ENCODE measurements at places on chromosomes 2 and 18.

- no peak for DNase-seq
These were observed 476.1 kb upstream of the SOX11 start for GRCh38 chr2:5215989-5216607.

DNA sequence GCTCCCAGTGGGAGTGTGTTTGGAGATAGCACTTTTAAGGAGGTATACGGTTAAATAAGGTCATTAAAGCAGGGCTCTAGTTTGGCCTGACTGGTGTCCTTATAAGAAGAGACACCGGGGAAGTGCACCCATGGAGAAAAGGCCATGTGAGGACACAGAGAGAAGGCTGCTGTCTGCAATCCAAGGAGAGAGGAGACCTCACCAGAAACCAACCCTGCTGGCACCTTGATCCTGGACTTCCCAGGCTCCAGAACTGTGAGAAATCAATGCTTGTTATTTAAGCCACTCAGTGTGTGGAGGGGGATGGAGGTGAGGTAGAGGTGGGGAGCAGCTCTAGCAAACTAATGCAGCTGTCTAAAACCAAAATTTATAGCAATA, 62.0 kb downstream of the RPL31 start:
- no peak for DNase-seq

DNA sequence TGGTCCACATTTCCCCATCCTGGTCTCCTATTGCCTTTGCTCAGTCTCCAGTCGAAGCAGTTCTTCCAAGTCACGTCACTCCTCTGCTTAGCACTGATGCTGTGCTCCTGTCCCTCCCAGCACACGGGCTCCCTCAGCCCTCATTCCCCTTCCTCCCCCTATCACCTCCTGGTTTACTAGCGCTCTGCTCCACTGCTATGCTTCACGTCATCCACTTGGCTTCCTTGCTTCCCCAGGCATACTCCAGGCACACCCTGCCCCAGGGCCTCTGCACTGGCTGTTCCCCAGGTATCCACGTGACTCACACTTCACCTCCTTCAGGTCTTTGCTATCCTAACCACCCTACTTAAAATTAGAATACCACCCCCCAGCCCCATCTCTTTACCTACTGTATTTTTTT, 269.3 kb downstream of the GLI2 start:
- no peak for DNase-seq

GRCh38 chr2:58266211-58266610, 25.1 kb upstream of the FANCL start:
- no peak for DNase-seq

- DNase-seq: peak; percentile 60
These were observed 34.0 kb downstream of the UXS1 start for GRCh38 chr2:106159866-106160785.

DNA sequence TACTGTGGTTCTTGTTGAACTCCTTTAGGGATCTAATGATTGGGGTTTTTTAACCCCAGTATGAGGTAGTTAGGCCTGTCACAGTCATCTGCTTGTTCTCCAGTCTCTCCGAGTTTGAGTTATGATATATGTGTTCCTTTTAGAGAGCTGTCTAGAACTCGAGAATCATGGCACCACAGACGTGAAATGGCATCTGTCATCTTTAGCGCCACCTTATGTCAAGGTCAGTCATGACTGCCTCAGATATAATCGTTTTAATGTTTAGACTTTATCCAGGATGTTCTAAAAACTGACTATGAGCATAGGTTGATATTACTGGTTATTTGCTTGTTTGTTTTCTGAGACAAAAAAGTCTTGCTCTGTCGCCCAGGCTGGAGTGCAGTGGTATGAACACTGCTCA, 112.2 kb downstream of the CEP192 start:
- DNase-seq: no peak

GRCh38 chr18:62324181-62324828, 805 bp upstream of the TNFRSF11A start:
- DNase-seq: no peak

GRCh38 chr2:20766798-20767644, 55.9 kb downstream of the LDAH start:
- DNase-seq: no peak

- DNase-seq: no peak
These were observed 150.4 kb downstream of the HDAC4 start for GRCh38 chr2:239250216-239251081.

DNA sequence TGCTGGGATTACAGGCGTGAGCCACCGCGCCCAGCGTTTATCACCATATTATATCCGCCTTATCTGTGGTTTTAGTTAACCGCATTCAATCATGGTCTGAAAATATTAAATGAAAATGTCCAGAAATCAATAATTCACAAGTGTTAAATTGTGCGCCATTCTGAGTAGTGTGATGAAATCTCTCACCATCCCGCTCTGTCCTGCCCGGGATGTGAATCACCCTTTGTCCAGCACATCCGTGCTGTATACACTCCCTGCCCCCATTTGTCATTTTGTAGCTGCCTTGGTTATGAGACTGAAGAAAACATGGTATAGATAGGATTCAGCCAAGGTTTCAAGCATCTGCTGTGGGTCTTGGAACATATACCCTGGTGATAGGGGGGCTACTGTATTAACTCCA, 70.7 kb downstream of the TIMM21 start:
- no peak for DNase-seq

DNA sequence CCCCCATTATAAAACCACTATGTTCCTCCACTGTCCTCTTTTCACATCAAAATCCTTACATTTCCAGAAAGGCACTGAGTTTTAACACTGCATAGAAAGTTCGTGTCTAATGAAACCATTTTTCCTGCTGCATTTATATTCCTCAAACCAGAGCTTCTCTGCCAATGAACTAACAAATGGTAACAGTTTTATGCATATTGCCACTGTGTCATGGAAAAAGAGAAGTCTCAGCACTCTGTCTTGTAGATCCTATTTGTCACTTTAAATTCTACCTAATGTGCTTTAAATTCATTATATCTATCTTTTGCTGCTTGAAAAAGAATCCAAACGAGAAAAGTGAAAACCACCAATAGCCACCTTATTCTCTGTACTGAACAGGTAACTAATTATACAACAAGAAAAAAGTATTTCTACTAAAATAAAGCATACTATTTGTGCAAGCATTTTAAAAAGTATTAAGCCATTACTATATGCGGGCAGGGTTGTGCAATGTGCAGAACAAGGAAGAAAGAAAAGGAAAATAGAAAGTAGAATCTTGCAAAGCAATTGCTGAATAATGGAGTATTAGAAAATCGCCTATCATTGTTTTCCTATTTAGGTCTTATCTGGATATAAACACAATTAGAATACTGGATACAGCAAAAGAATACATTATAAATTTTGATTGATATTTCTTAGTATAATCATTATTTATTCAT, 328.9 kb downstream of the ZEB2 start:
- no peak for DNase-seq

GRCh38 chr2:229054311-229054710, 216.8 kb downstream of the PID1 start:
- no peak for DNase-seq

DNA sequence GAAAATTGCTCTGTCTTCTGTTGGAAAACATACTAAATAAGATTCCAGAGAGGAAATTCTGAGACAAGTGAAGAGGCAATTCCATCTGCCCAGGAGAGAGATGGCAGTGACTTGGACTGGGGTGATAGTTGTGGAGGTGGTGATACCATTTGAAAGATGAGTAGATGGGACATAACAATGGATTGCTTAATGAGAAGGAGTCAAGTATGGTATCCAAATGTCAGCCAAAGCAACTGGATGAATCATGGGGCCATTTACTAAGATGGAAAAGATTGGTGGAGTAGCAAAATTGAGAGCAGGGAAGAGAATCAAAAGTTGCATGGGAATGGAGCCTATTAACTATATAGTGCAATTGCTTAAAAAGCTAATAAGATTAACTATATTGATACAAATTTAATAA, 222.1 kb downstream of the ETAA1 start:
- no peak for DNase-seq

DNA sequence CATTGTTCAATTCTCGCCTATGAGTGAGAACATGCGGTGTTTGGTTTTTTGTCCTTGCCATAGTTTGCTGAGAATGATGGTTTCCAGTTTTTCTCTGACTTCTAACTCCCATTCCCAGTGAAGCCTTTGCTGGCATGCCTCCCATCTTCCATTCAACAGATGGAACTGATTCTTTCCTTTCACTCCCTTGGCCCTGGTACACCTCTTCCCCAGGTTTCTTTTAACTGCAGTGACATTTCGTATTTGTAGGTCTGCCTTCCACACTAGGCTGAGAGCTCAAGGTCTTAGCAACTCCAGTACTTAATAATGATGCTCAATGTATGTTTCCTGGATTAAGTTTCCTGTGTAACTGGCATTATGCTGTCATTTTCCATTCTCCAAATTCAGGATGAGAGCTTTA, 48.5 kb downstream of the GAREM1 start:
- no peak for DNase-seq

- no peak for DNase-seq
These were observed 1010.7 kb upstream of the ZEB2 start for GRCh38 chr2:145530653-145531052.

GRCh38 chr2:101251844-101252407, 760 bp upstream of the CNOT11 start:
- DNase-seq: peak; percentile 24

- no peak for DNase-seq
These were observed 114.3 kb downstream of the C1D start for GRCh38 chr2:67948506-67948905.

DNA sequence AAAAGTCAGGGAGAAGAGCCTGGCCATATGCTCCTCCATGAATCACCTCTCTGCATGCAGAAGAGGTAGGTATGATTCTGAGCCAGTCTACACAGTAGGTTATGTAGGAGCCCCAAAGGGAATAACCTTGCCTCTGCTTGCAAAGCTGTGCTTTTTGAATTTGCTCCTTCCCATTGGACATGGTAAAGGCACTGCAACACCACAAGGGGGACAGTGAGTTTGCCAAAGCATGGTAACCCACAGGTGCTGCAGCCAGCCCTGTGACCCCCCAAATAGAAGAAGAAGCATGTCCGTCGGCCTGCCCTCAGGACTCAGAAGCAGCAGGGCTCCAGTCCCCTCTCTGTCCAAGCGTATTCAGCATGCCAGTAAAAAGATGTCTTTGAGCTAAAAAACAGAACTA, 51.0 kb upstream of the BCL2L11 start:
- DNase-seq: no peak

DNA sequence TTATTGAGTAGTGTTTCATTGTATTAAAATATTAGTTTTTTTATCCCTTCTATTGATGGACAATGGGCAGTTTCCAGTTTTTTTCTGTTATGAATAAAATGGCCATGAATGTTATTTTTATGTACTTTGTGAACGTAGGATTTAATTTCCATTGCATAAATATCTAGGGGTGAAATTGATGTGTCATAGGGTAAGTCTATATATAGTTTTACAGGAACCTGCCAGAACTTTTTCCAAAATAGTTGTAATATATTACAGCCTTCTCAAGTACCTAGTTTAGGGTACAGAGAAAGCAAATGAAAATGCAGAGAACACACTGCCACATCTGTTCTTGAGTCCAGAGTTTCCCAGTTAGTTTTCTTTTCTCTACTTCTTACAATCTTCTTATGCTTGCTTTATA, 378.6 kb downstream of the MEIS1 start:
- no peak for DNase-seq

GRCh38 chr2:160108646-160109045, 46.2 kb upstream of the PLA2R1 start:
- DNase-seq: no peak

DNA sequence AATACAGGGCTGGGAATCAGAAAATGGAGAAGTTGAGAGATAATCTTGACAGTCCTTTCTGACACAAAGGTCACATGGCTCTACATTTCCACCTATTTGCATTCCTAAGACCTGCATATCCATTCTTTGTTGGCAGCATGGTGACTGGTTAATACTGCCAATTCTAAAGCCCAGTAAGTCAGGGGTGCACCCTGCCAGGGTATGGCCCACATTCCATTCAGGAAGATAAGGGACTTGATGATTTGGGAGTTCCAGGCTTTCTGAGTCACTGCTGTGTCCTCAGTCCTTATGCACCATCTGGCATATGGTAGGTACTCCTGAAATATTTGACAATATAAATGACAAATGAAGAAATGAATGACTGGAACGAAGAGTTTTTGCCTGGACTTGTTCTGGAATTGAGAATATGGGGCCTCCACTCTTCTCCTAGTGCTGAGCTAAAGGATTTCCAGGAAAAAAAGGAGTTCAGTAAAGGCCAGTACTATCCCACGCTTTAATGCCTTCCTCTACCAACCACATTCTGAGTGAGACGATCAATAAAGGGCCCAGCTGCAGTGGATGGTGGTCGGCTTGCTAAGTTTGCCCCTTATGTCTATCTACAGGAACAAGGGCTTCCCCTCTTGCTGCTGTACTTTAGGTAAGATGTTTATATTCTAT, 31.7 kb upstream of the EIF2AK3 start:
- DNase-seq: no peak

GRCh38 chr2:57990118-57990725, 56.4 kb upstream of the VRK2 start:
- no peak for DNase-seq

- DNase-seq: no peak
These were observed 151.1 kb upstream of the SLC1A4 start for GRCh38 chr2:64837925-64838641.

DNA sequence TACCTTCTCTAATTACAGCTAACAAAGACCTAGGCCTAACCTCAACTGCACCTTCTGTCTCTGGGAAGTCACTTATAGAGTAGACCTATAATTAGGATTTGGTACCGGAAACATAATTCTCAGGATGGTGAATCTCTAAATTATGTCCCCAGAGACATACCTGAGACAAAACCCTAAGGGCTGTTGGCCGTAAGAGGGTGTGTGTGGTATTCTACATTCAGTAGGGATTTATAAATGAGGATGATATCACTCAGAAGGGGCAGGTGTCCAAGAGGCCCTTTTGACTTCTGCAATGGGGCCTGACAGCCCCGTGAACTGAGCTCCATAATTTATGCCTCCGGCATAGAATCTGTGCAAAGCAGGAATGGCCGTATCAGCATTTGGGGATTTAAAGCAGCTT, 13.5 kb upstream of the DARS1 start:
- no peak for DNase-seq

DNA sequence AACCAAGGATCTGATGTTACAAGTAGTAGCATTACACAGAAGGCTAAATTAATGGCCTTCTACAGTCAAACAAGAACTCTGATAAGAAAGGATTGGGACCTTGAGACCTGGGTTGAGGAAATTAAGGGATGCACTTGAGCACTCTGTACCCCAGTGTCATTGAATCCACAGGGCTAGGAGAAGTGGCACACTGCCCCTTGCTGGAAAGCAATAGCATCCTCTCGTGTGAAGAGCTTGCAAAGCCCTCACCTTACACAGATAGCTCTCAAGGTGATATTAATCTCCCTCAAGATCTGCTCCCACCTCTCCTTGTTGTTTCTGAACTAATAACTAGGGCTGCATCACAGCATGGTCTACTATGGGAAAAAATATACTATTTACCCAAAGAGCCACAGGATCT, 26.5 kb upstream of the CHST9 start:
- DNase-seq: no peak

GRCh38 chr18:36601316-36601715, 227.5 kb downstream of the TPGS2 start:
- DNase-seq: no peak
